ENCODE measurements at places on chromosomes 3 and 15.
A peak's percentile ranks its signal among the peaks of the same experiment; 100 is the strongest.

GRCh38 chr3:79230266-79230665 lies 537.5 kb downstream of the ROBO1 start:
- DNase-seq: no peak

DNA sequence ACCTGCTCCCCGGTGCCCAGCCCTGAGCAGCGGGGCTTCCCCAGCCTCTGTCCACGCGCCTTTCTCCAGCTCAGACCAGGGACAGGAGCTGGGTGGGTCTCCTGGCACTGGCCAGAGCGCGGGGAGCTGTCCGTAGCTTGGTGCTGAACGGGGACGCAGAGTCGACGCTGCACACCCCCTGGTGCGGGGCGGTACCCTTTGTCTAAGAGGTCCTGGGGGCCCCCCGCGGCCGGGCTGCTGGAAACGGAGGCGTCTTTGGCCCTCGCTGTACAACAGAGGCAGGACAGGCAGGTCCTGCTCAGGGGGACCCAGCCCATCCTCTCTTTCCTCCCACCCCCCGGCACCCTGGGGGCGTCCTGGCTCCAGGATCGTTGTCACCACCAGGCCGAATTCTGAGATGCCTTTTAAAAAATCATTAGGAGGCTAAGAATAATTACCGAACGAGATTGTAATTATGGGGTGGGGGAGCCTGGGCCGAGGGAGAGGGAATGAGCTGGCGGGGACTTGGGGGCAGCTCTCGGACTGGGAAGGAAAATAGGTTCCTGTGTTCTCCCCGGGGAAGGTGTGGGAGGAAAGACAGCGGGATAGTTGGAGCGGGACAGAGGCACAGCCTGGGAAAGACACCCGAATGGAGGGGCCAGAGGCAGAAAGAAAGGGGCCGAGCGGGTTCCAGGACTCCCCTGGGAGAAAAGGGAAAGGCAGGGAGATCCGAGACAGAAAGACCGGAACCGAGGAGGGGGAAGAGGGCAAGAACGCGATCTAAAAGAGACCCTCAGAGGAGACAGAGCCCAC lies 4.1 kb upstream of the SKOR1 start:
- DNase-seq: no peak

DNA sequence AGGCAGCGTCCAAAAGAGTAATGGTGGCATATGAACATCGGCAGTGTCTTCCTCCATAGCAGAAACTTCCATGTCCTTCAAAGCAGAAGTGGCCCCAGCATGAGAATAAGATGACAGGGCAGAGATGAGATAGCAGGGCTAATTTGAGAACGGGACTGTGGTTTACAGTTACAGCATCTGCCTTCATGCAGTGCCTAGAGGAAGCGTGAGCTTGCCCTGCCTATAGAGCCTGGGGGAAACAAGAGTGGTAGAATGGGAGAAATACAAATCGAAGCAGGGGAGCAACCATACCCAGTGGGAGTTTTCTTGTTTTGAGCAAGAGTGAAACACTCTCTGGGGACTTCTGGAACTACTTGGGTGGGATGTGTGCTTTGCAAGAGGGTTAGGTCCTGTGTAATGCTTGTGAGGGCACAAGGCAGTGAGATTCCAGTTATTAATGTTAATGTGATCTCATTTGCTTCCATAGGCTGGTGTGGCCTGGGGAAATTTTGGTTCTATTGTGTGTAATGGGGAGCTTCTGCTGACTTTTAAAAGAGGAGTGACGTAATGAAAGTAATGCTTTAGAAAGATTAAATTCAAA lies 616.9 kb downstream of the ZIC1 start:
- no peak for DNase-seq

DNA sequence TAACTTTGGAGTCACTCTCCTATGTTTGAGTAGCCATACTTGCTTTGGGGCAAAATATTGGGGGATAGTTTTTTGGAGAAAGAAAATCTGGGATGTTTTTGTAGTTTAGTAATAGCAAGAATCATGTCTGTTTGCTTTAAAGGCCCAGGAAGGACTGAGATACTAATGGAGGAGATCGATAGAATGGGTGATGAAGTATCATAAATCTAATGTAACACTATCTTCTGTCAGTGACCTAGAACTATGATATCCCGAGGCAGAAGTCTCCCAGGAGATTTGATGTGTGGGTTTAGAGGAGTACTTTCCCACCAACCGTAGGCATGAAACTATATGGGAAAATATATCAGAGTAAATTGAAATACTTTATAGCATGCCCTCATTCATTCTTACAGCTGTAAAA lies 21.0 kb upstream of the NFKBIZ start:
- DNase-seq: no peak

DNA sequence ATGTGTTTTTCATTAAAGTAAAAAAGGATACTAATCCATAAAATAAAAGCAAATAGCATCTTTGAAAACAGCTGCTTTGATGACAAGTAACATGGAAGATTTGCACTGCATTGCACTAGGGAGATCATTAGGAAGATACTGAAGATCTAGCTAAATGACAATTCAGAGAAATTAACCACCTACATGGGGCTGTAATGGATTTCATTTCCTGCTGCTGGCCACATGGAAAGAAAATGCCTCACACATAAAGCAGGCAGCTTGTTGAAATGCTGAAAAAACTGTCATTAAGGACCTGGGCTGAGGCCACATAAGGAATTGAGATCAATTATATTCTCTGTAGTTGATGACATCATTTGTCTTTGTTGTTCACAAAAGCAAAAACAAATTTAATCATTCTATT lies 94.1 kb downstream of the PYDC2 start:
- no peak for DNase-seq

DNA sequence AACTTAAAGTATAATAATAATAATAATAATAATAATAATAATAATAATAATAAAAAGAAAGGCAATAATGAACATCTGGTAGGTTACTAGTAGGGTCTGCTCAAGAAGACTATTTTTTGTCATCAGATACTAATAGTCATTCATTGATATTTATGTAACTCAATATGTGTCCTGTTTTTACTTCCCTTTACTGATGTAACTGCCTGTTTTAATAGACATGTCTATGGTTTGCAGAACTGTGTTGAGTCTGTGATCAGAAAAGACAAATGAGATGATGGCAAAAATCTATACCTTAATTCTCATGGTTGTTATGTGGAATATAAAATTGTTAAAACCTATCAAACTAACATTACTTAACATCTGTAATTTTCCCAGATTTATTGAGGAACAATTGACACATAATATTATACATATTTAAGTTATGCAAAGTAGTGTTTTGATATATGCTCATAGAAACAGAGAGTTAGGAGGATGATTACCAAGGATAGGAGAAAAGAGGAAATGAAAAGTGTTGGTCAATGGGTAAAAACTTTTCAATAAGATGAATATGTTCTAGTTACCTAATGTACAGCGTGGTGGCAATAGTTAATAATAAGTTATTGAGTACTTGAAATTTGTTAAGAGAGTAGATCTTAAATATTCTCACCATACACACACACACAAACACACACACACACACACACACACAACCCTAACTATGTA lies 699.4 kb downstream of the ZPLD1 start:
- no peak for DNase-seq

- no peak for DNase-seq
Measured at GRCh38 chr3:124149771-124150170, 157.8 kb upstream of the ROPN1 start.

DNA sequence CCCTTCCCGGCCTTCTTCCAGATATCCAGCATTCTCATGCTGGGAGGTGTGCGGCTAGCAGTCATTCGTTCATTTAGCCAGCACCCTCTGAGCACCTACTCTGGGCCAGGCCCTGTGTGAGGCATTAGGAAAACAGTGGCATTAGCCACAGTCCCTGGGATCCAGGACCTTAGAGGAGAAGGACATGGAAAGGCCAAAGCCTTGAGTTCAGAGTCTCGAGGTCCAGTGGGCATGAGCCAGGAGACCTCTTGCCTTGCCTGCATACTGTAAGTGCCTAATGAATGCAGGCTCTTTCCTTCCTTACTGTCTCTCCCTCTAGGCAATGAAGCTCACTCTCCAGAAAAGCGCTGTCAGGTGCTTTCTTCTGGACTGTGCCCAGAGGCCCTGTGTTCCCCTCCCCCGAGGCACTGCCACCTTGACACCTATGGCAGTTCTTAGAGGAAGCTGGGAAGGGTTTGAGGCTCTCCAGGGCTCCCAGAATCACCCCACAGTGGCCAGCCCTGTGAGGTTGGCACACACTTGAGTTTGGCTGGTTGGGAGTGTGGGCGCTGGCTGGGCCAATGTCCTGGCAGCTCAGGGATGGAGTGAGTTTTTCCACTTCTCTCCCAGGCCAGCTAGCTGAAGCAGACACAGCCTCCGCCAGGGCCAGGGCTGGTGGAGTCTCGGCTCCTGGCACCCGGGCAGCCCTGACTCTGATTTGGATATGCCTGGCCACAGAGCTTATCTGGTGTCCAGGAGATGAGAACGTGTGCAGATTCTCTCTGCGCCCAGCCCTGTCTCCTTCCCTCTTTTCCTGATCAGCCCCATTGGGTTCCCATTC lies 5.4 kb downstream of the CORO2B start:
- no peak for DNase-seq

GRCh38 chr3:182812123-182812522 lies 18.8 kb downstream of the ATP11B start:
- DNase-seq: no peak

DNA sequence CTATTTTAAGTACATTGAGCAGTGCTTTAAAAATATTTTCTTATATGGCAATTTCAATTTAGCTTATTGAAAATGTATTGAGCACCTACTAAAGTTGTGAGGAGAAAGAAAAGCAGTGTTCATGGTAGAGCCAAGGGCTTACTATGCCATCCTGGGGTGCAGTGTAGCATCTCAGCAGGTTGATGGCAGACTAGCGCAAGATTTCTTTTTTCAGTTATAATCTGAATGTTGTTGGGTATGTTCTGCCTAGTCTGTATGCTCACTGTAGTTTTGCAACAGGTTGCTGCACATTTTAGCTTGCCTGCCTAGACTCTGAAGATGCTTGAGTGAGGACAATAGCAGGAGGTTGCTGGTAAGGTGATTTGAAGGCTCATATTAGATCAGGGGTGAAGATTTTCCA lies 103.1 kb upstream of the UNC13C start:
- no peak for DNase-seq

DNA sequence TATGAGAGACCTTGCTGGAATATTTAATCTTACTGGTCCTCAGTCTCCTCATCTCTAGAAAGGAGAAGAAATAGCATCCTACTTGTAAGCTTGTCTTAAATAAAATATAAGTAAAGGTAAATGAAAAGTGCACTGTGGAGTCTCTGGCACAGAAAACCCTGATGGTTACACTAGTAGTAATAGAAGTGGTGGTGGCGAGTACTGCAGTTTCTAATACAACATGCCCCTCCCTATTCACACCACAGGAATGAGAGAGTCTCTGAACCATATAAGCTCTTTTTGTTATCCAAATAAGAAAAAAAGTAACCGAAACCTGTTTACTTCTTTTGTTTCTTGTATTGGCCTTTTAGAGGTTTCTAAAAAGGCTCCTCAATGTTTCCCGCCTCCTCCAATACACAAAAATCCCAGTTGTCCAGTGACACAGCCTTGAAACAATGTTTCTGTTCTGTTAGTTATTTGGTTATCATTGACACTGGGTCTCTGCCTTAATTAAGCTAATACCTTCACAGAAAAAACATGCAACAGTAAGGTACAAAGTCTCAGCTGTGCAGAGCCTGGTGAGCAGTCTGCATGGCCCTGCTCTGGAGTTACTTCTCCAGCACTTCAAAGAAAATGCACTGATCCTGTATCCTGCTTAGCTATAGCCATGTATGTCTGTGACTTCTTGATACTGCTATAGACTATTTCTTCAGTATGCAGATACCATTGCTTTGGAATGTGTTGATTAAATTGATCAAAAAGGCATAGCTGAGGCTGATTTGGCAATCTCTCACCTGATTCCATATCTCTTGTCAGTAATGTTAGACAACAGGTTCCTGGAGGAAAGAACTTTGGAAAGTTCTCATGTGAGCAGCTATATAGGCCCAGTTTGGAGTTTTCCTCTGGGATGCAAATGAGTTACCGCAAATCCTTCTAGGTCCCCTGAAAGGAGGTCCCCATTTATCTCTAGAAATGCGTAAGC lies 315.6 kb upstream of the IL12A start:
- no peak for DNase-seq

DNA sequence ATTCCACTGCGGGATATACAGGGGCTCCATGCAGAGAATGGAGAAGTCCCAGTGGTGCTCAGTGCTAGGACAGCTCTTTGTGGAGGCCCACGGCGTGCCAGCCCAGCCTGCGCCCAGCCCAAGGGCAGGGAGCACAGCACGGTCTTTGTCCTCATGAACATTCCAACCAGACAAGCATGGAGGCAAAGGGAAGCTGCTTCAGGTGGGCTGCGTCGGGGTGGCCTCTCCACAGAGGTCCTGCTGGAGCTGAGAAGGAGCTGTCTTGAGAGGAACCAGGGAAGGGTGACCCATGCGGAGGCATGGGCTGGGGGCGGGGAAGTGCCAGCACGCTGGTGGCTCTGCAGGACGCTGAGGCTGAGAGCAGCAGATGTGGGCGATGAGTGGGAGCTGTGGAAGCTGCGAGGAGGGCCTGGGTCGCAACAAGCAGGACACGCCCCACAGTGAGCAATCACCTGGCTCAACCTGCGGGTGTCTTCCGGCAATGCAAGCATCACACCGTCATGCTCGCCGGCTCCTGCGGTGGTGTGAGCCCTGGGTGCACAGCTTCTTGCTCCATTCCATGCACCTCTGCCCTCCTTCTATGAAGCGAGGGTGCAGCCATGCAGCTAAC lies 14.0 kb upstream of the KLF15 start:
- DNase-seq: no peak

DNA sequence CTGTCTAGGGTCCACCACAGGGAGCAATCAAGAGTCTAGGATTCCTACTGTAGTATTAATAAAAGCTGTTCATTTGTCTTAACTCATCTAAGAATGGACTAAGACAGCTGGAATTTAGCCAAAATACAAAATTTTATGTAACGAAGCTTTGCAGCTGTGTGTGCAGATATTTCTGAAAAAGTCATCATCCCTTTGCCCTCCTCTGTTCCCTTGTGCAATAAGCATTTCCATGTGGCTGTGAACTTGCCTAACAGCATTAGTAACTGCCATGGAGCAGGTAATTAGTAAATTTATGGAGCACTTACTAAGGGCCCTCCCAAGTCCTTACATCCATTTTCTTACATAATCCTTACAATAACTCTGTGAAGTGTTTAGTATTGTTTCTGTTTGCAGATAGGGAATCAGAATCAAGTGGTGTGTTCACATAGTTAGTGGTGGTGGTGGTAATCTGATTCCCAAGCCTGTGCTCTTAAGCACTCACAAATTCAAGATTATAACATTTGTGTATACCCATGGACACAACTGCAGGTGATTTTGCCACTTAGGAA lies 114.5 kb downstream of the RARB start:
- no peak for DNase-seq

DNA sequence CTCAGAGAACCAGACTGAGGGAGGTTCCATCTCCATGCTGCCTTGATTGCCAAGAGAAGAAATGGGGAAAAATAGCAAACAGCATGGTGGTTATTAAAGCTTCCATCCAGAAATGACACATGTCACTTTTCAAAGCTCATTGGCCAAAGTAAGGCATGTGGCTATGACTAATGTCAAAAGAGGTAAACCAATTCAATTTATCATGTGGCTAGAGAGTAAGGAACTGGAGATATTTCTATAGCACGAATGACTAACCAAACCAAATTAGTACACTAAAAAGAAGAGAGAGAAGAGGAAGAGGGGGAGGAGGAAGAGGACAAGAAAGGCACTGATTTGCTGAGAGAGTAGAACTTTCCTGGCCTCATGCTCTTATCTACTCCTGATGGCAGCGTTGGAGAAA lies 115.2 kb upstream of the SLC6A11 start:
- peak; percentile 48 for DNase-seq
